ENCODE measurements at places on chromosomes 1 and 21.

DNA sequence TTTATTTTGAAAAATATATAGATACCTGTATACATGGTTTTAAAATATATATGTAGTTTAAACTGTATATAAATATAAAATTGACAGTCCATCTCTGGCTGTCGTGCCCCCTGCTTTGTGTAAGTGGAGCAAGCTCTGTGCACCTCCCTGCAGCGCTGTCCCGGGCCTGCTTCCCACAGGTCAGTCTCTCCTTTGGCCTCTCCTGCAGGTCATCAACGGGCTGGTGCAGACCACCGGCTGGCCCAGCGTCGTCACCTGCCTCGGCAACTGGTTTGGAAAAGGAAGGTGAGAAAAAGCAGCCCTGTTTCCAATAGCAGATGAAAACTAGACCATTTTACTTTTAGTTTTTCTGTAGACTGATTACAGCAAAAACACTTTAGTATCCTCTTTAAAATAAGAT, 28.5 kb downstream of the SLC37A1 start:
- DNase-seq = peak; percentile 24

- no peak for DNase-seq
These were observed 54.1 kb downstream of the CD2 start for GRCh38 chr1:116808200-116808847.

GRCh38 chr1:22155517-22155916, 12.6 kb upstream of the WNT4 start:
- DNase-seq = no peak

DNA sequence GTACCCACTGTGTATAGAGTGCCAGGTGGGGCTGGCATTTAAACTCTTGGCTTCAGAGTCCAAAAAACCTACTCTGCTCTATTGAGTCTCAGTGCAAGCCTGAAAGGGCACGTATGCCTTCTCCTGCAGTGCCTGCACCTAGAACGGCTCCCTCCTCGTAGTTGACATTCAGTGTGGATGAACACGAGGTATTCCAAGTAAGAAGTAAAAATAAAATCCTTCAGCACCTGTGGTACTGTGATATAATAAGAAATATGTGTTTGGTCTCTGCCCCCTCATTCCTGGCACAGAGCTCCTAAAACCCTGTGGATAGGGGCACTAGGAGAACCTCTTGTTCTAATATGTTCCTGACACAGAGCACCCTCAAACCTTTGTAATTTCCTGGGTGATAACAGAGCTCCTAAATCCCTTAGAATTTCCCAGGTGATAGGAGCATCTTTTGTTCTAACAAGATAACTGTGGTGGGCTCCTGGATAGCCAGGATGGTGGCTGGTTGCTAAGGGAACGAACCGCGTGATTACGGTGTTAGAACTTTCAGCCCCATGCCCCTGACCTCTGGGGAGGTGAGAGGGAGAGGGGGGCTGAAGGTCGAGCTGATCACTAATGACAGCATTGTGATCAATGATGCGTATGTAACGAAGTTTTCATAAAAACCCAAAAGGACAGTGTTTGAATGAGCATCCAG, 16.8 kb downstream of the UCK2 start:
- no peak for DNase-seq

DNA sequence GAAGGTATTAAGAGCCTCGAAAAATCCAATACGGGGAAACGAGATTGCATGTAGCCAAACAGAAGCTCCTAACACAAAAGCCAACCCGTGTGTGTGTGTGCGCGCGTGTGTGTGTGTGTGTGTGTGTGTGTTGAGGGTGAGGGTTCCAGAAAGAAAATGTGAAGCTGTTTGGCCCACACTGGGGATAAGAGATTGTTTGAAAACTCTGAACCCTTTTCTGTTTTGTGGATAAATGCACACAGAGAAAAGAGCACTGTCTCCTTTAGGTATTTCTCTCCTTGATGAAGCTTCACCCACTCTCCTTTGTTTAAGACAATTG, 1.9 kb downstream of the WLS start:
- peak; percentile 70 for DNase-seq

- no peak for DNase-seq
These were observed 23.4 kb upstream of the RPTN start for GRCh38 chr1:152182431-152182830.

DNA sequence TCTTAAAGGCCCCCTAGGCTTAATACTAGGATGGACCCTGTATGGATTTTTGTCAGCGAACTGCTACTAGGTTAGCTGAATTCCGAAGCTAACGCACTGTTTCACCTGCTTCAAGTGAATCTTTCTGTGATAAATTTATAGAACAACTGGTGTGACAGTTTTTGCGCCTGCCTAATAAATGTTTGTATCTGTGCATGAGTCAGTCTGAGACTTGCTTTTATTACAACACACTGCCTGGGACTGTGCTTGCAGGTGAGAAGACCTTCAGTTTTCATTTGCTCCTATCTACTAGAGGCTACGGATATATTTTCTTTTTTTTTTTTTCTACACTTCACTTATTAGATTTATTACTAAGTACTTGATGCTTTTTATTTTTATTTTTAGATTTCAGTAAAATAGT, 420.9 kb downstream of the SMYD3 start:
- no peak for DNase-seq

- DNase-seq = no peak
These were observed 501.4 kb upstream of the USP24 start for GRCh38 chr1:55716610-55717009.

- DNase-seq = no peak
These were observed 17.5 kb downstream of the NKAIN1 start for GRCh38 chr1:31222176-31222575.

GRCh38 chr1:43867976-43868740, 65.4 kb upstream of the ARTN start:
- no peak for DNase-seq

DNA sequence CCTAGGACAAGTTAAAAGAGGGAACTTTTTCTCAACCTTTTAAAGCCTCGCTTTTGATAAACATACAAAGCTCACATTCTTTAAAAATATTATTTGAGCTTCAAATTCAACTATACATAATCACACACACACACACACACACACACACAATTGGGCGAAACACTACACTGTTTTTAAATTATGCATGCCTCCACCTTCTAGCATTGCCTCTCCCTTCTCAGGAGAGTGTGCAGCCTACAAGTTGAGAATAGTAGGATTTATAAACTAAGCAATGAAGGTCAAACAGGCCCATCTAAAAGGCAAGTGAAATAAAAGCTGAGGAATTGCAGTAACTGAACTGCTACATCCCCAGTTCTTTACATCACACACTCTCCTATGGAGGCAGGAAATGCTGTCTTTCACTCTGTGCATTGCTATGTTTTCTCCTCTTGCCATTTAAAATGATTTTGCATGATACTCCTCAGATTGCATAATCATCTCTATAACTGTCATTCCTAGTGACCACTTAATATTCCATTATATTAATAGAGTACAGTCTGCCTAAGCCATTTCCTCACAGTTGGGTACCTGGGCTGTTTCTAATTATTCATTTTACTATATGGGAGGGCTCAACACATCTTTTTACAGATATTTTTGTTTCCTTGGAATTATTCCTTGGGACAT, 92.5 kb upstream of the KCNE2 start:
- no peak for DNase-seq

GRCh38 chr1:195717651-195718050, 890.6 kb downstream of the KCNT2 start:
- DNase-seq = no peak

- DNase-seq = peak; percentile 43
These were observed 46.4 kb downstream of the WNT9A start for GRCh38 chr1:227901239-227901905.

- no peak for DNase-seq
These were observed 274.0 kb upstream of the KIAA0040 start for GRCh38 chr1:175466556-175466955.

GRCh38 chr1:174911606-174912005, 88.1 kb upstream of the CACYBP start:
- no peak for DNase-seq

GRCh38 chr1:193456811-193457280, 270.4 kb upstream of the B3GALT2 start:
- DNase-seq = no peak

DNA sequence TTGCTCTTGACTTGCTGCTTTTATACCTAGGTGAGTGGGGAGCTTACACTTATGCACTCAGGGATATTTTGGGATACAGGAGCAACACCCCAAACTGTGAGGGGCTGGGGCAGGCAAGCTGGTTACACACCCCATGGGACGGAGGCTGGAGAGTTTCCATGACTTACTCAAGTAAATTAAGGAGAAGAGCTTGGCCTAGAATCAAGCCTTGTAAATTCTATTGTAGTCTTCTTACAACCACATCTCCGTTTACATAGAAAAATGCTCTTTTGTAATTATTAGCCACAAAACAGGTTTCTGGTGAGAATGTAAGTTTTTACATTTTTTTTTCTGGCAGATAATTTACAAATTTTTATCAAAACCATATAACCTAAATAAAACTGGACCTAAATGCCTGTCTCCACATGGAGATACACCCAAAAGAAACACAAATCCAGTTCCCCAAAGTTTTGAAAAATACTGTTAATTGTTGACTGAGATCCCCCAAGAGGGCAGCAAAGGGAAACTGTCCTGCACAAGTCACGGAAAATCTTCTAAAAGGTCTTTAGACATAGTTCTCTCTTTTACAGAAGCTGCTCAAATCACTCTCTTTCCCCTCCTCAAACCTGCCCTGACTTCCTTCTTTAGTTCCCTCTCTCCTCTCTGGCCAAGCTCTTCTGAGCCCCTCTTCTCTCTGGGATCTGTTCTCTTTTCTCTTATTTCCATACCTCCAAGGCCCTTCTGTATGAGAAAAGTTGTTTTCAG, 134.0 kb downstream of the HIVEP3 start:
- DNase-seq = no peak

DNA sequence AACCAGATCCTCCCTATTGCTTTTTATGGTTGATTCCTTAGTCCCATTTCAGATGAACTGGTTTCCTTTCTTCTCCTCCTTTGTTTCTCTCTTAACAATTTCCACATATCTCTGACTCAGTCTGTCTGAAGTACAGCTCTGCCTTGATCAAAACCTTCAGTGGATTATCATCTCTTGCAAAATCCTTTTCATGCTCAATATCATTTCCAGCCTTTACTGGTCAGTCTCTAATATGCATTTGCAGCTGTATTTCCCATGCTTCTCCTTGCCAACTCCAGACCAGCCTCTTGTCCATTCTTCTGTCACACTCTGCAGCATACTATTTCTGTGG, 72.2 kb downstream of the SNX7 start:
- no peak for DNase-seq

DNA sequence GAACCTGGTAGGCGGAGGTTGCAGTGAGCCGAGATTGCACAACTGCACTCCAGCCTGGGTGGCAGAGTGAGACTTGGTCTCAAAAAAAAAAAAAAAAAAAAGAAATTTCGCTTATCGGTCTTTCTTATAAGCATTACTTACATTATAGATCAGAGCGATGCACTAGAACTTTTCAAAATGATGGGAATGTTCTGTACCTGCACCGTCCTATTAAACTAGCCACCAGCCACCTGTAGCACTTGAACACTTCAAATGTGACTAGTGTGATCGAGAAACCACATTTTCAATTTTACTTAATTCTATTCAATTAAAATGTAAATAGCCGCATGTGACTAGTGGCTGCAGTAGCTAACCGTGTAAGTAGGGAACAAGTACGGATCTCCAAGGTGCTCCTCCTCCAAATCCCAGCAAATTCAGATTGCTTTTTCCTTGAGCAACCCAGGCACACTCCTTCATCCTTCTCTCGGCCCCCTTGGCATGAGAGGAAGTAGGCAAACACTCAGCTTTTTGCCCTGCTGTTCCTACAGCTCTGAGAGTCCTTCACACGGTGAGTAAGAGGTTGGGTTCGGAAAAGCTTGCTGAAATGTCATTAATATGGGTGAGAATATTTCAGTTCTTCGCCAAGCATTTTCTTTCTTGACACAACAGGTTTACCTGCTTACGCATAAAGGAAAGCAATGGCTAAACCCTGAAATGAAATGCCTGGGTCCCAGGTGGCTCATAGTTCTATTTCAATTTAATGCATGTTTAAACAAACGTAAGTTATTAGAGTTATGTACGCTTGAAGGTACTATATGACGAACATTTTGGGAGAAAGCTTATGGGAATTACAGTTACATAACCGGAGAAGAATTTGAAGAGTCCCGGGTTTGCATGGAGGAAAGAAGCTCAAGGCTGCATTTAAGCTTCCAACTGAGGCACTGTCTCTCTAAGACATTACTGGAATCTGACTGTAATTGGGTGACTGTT, 69.5 kb upstream of the HUNK start:
- DNase-seq = no peak

- no peak for DNase-seq
These were observed 155.7 kb upstream of the FAM78B start for GRCh38 chr1:166322470-166322869.

DNA sequence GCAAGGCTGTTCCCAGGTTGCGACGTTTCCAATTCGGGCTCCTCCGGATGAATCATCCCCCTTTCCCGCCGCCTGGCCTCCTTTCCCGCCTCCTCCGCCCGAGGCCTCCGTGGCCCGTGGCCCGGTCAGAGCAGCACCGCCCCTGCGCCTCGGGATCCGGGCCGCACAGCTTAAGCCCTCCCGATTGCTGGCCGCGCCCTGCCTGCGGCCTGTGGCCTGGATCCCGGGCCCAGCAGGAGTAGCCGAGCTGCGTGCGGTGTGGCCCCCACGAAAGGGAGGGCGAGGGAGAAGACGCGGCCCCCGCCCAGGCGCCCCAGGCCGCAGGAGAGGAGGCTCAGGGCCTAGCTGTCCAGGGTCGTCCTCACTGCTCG, 1.0 kb downstream of the TMEM200B start:
- peak; percentile 75 for DNase-seq

DNA sequence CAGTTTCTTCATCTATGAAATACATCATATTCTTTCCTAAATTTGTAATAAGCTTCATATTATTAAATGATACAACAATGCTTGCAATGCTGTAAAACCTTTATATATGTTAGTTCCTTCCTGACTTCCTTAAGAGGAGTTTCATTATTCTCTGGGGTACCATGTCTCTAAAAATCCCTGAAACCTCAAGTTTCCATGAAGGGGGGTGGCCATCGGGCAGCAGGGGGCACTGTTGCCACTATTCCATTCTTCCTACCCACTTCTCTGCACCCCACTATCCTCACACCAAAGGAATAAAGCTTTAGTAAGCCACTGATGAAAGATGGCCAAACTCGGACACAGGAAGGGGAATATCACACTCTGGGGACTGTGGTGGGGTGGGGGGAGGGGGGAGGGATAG, 9.0 kb upstream of the DMRTB1 start:
- no peak for DNase-seq

DNA sequence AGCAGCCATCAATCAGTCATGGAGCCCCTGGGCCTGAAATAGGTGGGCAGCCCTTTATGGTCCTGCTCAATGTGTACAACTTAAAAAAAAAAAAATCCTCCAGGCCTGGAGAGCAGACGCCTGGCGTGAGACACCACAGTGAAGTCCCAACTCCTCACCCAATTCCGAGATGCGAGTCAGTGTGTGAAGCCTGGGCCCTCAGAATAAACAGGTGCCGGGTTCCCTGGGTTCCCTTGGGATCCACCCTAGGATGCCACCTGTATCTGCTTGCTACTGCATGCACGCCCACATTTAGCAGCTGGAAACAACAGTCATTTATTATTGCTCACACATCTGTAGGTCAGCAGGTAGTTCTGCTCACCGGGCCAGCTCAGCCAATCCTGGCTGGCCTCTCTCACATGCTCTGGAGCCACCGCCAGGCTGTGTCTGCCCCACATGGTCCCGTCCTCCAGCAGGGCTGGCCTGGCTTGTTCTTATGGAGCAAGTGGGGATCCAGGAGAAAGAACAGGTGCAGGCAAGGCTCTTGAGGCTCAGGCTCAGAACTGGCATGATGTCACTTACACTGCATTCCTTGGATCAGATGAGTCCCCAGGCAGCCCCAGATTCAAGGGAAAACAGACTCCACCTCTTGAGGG, 172.7 kb downstream of the NPHP4 start:
- no peak for DNase-seq

GRCh38 chr1:36864182-36864822, 170.0 kb downstream of the GRIK3 start:
- DNase-seq = no peak
